ENCODE measurements at places on chromosomes 1 and 21.

GRCh38 chr1:26799479-26800142 is 11.9 kb downstream of the PIGV start:
- DNase-seq, result no peak

GRCh38 chr1:6243053-6243834 is 735 bp upstream of the HES3 start:
- DNase-seq, result no peak

DNA sequence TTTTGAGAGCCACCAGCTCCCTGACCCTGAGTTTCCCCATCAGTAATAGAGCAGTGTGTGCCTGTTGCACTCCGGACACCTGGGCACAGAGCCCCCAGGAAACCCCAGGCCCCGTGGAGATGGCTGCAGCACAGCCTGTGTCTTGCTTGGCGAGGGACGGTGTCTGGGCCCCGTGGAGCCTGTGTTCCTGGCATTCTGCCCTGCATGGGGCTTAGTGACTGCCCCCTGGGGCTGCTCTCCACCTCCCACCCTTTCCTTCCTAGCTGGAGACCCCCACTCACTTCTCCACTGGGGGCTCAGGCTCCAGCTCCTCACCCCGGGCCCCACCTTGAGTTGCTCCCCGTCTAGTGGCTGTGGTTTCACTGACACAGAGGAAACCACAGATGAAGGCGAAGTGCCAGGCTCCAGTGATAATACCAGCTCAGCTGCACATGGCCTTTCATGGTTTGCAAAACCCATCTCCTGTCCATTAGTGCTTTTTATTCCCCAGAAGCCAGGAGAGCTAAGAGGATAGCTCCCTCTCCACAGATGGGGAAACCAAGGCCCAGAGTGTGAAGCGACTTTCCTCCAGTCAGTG is 39.4 kb downstream of the DMRTB1 start:
- no peak for DNase-seq

- DNase-seq, result no peak
Measured at GRCh38 chr1:25864434-25864833, 5.2 kb upstream of the AUNIP start.

GRCh38 chr1:243564814-243565213 is 285.2 kb downstream of the AKT3 start:
- no peak for DNase-seq

DNA sequence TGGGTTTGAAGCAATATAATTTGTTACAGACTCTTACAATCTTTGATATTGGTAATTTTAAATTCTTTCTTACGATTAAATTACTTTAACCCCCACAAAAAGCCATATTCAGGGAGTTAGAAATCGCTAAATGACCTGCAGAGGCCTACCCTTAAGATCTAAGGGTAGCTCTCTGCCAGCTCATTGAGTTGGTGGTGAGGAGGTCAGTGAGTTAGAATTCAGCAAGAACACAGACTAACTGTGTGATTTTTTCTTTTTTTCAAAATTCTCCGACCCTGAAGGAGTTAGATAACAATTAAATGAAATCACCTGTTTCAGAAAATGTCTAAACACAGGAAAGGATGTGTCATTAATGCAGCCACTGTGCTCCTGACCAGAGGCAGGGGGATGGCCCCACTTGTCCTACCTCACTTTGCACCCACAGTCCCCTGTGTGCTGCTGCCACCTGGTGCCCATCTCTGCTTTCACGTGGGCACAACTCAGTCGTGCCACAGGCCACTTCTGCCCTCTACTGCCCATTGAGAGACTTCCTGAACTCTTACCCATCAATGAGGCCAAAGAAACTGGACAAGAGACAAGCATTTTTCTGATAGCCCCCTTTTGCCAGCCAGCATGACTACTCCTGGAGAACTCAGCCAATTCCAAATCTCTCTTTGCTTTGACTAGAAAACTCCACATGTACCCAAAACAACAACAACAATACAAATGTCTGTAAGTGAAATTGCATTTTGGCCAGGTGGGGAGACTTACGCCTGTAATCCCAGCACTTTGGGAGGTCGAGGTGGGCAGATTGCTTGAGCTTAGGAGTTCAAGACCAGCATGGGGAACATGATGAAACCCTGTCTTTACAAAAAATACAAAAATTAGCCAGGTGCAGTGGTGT is 8.4 kb downstream of the CFAP45 start:
- peak; percentile 77 for DNase-seq

GRCh38 chr1:154502066-154502743 is at the start of the genes SHE and TDRD10:
Gene SHE, minus strand, starts transcription at chr1:154502412. Its CDS starts 386 bp downstream, at chr1:154502026.
Gene TDRD10, plus strand, starts transcription at chr1:154502219. Its CDS starts 4,685 bp downstream, at chr1:154506904.
- no peak for DNase-seq

- no peak for DNase-seq
Measured at GRCh38 chr1:64235181-64235580, 31.8 kb downstream of the UBE2U start.

GRCh38 chr1:14875524-14876509 is 277.3 kb downstream of the KAZN start:
- DNase-seq, result no peak

DNA sequence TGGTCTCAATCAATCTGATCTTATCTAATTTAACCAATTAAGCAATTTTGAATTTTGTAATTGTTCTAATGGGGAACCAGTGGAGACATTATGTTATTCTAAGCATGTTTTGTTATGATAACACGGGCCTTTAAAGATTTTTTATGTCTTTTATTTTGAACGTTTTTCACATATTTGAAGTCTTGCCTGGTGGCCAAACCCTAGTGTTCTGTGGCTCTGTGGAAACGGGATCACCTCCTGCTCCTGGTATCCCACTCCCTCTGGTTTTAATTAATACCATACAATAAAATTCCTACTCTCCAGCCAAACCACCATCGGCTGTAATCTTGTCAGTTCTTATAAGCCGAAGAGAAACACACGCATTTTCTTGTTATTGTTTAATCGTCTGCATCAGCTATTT is 22.9 kb upstream of the LMO4 start:
- no peak for DNase-seq

DNA sequence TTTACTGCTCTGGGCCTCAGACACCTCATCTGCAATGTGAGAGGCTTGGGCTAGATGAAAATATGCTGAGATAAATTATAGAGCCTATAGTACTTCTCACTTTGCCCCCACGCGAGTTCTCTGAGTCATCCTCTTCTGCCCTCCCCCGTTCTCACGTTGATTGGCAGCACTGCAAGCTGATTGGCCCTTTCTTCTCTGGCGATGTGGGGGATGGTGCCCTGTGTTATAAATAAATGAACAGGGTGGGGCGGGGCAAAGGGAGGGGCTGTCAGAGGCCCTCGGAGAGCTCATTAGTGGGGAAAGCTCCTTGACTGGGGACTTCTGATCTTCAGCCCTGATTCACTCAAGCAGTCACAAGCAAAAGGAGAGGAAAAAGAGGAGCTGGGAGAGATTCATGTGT is 64.3 kb upstream of the ZC3H12A start:
- no peak for DNase-seq

Data from H1 (cell line).